ENCODE measurements at places on chromosomes 7 and 10.
A peak's percentile ranks its signal among the peaks of the same experiment; 100 is the strongest.

DNA sequence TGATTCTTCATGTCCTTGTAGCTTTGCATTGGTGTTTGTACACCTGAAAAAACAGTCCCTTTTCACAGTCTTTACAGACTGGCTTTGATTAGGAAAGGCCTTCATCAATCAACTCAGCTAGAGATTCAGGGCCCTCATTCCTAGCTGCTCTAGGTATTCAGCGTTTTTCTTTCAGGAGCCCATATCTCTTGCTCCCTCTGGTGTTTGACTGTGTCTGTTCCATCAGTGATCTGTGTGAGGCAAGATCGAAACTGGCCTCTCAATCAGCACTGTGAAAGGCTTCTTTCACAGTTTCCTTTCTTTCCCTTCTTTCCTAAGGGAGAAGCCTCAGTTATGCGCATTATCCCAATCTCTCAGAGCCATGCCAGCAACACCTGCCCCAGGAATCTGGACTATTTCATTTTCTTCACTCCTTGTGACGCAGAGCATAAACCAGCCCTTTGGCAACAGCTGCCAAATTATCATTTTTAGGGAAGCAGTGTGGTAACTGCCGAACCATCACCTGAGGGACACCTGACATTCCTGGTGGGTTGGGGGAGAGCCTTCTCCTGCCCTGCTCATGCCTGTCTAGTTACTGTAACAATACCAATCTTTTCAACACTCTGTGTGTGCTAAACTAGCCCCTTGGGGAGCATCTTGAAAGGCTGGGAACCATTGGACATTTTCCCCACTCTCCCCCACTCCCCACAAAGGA is 75.7 kb upstream of the CCDC71L start:
- no peak for DNase-seq

DNA sequence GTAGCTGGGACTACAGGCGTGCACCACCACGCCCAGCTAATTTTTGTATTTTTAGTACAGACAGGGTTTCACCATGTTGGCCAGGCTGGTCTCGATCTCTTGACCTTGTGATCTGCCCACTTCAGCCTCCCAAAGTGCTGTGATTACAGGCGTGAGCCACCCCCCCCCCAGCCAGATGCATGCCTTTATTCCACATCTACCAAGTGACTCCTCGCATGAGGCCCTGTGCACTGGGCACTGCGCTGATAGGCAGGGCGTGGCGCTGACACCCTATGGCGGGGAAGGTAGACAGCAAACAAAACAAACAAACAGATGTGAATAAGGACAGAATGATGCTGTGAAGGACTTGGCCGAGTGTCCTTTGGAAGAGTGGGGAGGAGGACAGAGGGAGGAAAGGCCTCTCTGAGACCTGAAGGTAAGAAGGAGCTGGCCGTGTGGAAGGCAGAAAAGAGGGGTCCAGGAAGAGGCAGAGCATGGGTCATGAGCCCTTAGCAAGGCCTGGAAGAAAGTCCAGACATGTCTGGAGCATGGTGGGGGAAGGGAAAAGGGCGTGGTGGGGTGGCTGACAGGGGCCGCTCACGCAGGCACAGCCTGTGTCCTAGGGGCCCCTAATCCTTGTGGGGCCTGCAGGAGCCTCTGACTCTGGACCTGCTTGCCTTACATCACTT is 47.5 kb upstream of the CACUL1 start:
- no peak for DNase-seq

DNA sequence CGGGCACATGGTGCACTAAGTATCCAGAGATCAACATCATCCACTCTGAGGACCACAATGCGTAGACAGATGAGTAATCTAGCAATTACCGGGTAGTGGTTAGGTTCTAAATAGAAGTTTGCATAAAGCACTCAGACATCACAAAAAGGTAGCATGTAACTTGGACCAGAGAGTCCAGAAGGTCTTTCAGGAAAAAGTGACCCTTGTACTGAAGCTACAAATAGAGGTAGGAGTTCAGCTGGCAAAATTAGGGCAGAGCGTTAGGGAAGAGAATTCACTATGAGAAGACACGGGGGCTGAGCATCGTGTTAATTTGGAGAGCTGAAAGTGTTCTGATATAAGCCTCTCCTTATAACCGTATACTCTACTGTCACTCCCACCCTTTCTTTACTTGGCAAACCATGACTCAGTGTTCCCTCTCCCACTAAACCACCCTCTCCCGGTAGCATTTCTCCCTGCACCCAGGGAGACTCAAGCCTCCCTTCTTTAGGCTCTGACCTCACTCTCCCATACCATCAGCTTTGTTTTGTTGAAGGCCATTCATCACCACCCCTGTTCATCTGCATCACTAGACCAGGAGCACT is 222.2 kb upstream of the FZD1 start:
- DNase-seq: no peak

DNA sequence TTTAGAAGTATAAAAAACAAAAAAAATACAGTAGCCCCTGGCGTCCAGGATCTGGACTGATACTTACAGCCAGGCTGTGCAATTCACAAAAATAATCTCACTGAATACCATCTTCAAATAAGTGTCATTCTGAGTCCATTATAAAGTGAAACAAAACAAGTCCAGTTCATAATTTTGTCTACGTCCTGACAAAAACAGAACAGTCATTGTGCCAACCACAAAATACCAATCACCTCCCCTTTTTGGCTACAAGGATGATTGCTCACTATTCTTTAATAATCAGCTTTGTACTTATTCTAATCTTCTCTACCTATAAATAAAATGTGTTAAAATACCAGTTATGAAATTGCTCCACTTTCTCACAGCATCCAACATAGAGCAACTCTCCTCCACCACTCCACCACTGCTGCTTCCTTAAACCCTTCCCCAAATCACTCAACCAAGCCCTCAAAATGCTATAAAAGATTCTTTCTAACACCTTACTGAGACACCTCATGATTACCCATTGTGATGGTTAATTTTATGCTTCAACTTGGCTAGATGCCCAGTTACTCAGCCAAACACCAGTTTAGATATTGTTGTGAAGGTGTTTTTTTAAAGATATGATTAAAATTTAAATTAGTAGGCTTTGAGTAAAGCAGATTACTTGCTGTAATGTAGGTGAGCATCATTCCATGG is 479.8 kb upstream of the SEMA3A start:
- DNase-seq: no peak

DNA sequence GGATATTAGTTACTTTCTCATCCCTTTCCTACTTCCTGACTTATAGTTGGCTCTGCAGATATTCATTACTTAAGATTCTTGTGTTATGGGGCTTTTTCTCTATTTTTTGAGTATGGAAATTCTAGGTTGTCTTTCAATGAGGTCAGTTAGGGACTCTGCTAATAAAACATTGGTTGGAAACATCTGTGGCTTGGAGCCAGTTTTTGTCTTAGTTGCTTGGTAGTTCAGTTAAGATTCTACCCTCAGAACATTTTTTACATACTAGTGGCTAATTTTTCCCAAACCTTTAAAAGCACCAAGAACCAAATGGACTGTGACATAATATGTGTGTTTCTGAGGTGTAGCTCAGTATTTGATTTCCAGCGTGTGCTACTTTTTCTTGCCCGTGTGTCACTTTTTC is 305.6 kb upstream of the FZD1 start:
- DNase-seq: no peak

DNA sequence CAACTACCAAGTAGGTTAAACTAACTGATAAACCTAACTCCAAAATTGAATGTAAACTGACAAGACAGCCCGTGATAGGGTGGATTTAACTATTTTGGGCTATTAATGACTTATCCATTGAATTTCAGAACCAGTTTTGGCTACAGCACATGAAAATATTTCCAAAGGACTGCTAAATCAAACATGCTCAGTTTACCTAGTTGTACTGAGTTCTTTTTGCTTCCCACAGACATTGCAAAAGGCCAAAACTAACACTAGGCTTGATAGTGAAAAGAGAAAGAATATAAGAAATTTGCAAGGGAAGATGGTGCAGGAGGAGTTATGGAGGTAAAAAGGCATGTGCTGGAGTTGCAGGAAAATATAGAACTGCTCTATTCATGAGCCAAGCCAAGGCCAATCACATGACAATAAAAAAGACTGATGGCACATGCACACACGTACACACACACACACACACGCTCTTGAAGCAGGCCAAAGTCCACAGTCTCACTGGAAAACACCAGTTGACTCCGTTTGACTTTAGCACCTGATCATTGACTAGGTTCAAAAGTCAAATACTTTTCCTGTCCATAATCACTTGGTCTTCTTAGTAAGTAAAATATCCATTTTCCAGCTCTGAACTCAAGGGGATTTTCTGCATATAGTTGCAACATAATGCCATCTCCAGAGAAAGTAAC is 76.0 kb upstream of the AGBL3 start:
- DNase-seq: no peak

DNA sequence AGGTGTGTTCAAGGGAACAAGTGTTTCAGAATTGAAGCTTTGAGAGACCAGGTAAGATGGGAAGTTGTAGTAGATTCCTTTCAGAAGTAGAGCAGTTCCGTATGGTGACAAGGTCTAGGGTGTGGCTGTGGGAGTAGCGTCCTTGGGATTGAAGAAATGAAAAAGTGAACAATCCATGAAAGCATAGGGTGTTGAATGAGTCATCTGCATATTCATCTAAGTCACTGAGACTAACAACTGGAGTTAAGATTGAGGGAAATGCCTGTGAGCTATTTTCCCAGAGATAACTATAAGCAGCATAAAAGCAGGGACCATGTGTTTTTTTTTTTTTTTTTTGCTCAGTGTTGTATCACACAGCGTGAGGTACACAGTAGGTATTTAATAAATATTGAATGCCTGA is 134.8 kb downstream of the PHTF2 start:
- DNase-seq: no peak

GRCh38 chr7:137488038-137488437 is 144.5 kb upstream of the PTN start:
- no peak for DNase-seq

DNA sequence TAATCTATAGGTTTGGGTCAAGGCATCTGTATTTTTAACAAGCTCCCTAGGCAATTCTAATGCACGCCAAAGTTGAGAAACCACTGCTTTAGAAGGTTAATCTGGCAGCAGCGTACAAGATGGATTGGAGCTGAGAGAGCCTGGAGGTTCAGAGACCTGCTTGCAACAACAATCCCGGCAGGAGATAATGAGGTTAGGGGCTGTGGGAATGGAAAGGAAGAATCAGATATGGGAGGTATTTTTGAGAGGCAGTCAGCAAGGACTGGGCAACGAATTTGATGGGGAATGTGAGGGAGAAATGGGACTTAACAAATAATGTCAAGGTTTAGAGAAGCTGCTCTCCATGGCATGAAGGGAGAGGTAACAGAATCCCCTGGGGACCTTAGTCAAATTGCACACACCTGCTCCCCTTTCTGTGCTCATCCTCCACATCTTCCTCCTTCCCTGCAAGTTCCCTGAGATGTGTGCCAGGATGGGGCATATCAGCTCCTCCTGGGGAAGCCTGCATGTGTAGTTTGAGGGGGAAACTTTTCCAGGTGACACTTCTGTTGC is 731.0 kb upstream of the GALNT17 start:
- no peak for DNase-seq

DNA sequence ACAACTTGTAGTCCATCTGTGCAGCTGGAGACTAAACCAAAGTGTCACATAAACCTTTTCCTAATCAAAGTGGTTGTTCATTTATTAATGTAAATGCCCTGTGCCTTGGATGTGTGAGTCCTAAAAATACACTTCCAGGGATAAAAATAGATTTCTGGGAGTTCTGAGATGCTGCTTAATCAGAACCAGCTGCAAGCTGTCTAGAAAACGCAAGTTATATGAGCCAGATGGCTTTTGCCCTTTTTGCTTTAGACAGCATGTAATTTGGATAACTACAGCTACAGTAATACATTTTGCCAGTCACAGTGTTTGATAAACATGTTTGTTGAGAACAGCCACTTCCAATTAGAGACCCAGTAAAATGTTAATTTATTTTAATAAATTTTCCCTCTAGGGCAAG is 185.1 kb upstream of the PRPS1L1 start:
- DNase-seq: no peak

DNA sequence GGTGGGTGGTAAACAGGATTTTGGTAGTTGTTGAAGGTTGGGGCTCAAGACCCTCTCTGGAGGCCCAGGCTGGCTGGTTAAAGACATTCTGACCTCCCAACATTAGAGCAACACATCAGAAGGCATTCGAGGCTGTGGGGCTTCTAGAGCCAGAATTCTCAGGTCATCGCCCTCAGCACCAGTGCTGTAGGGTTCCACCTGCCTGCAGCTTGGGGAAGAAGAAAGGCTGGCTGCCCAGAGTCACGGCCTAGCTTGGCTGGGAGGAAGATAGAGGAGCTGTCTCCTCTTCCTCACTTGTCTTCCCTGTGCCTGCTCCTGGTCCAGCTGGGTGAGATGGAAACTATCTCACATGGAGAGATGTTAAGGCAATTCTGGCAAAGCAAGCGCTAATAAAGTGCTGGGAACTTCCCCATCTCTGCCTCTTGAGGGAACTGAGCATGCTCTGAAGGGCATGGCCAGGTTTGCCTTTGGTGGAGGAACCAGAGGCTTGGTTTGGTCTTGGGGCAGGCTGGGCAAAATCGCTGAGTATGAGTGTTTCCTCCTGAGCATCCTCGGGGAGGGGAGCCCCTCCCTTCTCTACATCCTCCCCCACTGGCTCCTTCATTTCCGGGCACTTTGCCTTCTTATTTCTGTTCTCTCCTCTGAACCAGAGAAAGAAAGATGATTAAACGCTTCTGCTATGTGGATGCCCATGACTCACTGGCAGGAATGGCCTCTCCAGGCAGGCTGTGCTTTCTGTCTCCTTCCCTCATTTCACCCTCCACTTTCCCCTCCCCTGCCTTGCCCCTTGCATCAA is 509.0 kb upstream of the PODXL start:
- DNase-seq: peak; percentile 22

DNA sequence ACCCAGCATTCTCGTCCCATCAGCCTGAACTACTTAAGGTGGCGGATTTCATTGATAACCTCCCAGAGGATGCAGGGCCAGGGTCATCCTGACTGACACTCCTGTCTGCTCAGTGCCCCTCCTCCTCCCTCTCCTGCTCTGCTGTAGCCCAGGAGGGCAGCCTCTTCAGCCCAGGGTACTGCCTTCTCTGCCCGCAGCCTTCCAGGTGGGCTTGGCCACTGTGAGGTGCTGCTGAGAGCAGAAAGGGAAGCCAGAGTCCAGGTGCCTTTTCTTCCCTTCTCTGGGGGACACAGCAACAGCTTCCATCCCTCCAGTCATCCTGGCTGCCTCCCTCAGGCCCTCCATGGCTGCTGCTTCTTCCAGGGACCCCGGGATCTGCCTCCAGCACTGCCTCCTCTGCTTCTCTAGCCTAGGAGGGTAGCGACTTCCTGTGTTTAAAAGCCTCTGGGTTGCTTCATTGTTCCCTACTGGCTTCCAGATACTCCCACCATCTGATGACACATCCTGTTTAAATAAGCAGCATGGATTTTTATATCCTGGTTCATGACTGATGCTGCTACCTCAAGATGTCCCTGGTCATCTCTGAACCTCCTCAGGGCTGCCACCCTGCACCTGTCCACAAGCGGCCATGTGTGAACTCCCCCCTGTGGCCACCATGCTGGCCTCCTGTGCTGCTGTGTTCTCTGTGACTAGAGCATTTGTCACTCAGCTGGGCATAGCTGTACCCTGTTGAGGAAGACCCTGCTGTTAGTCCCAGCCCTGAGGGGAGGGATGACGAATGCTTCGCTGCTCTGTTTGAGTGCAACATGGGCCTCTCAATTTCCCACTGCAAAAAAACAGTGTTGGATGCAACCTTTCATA is 55.8 kb downstream of the AKR1C4 start:
- no peak for DNase-seq

GRCh38 chr10:111705021-111705420 is 478.5 kb downstream of the GPAM start:
- DNase-seq: no peak

All from anterior cingulate cortex (tissue), 58 donors.